Stimulated activated CD8-positive, alpha-beta memory T cell treated with anti-CD3 and anti-CD28 coated beads, Interleukin-4, amount 100 ng/mL, for 4 hours (primary cell): ENCODE measurements at places on chromosomes 12 and 14.

DNA sequence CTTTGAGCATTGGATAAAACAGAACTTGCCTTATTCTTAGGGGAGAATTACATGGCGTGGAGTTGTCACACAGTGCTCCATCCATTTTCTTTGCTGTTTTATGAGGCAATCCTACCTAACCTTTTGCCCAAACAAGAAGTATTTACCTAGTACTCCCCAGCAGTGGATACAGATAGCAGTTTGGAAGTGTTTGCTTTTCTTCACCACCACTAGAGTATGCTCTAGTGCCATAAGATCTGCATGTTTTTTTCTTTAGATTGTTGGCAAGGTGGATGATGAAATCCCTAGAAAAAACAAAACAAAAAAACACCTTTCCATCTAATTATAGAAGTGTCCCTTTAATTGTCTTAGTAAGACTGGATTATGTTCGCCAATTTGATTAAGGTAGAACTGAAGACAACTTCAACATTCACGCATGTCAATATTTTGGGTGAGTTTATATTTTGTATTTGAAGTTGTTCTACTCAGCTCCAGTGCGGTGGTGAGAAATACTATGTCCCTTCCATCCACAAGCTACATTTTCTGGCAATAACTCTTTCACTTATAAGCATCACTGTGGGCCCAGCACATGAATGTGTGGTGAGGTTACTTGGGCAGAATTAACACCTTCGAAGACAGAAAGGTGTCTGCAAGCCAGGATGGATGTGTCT, 23.6 kb upstream of the TMEM260 start:
- no peak for DNase-seq

- DNase-seq: no peak
Observed at GRCh38 chr14:47619392-47619791, 56.0 kb downstream of the MDGA2 start.

DNA sequence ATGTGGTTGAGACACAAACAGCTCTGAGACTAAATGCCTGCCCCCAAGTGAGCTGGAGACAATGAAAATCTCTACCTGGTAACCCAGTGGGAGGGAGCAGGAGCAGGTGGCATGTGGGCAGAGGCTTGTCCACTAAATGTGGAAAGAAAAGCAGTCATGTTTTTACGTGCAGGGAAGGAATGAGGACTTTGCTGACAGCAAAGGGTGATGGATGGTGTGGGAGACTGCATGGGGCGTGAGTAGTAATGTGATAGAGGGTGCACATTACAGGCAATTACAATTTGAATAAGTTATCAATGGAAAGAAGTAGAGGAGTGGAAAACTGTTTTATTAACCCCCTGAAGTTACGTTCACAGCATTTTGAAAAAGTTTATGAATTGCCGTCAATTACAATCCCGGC, 176.6 kb downstream of the NRXN3 start:
- DNase-seq: no peak

DNA sequence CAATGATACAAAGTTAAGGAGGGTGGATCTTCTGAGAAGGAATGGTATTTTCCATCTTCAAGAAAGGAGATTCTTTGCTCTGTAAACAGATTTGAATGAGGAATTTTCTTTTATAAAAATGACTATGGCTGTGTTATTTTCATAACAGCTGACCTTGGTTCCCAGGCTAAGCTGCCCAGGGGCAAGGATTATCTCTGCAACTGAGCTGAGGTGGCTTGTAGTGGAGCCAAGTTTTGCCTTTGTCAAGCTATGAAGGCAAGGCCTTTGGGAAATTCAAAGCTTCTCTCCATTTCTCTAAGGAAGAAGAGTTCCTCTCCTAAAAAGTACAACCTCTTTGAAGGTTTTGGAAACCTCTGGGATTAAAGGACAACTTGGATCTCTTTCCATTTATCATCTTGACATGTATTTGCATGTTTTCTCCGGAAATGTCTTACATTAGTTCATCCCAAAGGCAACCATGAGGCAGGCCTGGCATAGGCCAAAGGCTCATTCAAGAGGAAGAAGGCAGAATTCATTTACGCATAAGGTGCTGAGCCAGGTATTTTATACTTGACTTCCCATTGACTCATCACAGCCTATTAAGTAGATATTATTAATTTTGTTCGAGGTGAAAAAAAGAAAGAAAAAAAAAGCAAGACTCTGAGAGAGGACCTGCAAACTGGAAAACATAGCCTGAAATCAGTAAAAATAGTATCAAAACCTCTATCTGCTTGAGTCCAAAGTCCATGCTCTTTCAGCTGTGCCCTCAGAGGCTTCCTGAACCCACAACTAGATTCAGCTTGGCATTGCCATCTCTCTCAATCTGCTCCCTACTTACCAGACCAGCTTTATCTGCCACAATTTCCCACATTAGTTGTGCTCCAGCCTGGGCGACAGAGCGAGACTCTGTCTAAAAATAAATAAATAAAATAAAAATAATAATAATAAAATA, 24.0 kb upstream of the CKAP4 start:
- DNase-seq: no peak

DNA sequence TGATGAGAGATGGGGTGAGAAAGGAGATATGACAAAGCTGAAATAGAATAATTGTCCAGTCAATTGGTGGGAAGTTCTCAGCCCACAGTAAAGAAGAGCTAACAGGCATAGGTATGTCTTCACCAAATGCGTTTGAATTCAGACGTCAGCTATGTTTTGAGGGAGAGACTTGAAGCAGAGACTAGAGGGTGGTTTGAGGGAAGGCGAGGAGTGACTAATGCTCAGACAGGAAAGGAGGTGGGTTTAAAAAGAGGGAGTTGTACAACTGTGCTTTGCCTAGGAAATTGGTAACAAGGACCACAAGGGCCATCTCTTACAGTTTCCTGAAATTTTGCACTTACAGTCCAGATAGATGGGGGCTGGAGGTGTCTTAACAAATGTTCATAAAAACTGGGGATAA, 6.4 kb downstream of the JKAMP start:
- no peak for DNase-seq
